Right cardiac atrium (tissue), 5 donors: ENCODE measurements at places on chromosomes 5 and 9. TPM values are rescaled to one million over a fixed set of nuclear protein-coding genes. Genes with fewer than 3 reads are reported as not detected.

Gene KIF27
- total RNA-seq: 4.3 TPM

Gene SOX30
- total RNA-seq: 0.25 TPM

Gene F12
- total RNA-seq: 0.17 TPM

Gene PDE8B
- 43.8 TPM for total RNA-seq

Gene TAF11L12
- total RNA-seq: not detected
